GM03348 (cell line): ENCODE measurements at places on chromosomes 5 and 9.

DNA sequence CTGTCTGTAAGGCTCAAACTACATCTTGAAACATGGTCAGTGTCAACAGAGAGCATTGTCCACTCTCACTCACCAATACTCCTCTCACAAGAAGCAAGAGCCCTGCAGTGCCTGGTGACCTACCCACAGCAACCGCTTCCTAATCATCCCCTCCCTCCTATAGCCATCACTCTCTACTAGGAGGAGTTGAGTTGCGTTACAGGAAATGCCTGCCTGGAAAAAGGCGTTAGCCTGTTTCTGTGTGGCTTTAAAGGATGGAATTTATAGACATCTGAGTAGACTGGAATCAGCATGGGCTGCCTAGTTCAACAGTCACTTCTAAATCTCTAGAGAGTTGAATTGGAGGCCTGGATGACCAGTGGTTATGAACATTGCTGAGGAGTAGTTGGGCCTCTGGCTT, 108.3 kb upstream of the FER start:
- no peak for DNase-seq

- peak; percentile 58 for DNase-seq
These were observed 116.7 kb downstream of the WDR70 start for GRCh38 chr5:37495668-37496347.

- DNase-seq: no peak
These were observed 594.0 kb downstream of the HINT1 start for GRCh38 chr5:130571076-130571475.

GRCh38 chr9:71273613-71274012, 152.2 kb upstream of the TRPM3 start:
- no peak for DNase-seq

- DNase-seq: no peak
These were observed 105.4 kb upstream of the TBCA start for GRCh38 chr5:77881528-77881927.

DNA sequence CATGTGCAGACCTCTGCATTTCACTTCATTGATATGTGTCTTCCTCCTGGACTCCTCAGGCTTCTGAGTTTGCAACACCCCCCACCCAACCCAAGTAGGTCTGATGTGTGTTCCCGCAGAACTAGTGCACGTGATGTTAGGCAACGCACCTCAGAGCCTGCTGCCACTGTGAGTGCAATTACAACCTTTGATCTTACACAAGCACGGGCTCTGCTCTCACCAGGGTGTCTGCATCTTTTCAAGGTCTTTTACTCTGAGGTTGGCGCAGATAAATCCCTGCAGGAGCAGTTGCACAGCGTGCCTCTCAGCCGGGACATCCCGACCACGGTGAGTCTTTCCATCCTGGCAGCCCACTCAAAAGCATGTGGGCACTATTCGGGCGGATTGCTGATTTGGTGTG, 80.1 kb downstream of the EGFLAM start:
- DNase-seq: no peak

- DNase-seq: no peak
These were observed 113.3 kb upstream of the LPCAT1 start for GRCh38 chr5:1636981-1637638.

DNA sequence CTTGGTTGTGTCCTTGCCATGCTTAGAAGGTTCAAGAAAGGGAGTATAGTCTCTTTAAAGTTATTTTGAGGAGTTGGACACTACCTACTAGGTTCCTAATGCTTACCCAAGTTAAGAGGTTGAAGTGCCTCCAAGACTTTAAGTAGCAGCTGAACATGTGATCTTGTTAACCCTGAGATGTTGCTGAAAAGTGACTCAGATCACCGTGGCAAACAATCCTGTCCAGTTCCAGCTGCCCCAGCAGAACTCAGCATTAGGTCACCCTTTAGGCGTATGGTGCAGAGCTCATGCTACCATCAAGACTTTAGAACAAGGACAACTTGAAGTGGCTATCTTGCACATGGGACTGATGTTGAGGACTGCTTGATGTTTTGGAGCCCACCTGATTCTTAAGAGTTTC, 22.5 kb downstream of the ZNF462 start:
- peak; percentile 53 for DNase-seq

DNA sequence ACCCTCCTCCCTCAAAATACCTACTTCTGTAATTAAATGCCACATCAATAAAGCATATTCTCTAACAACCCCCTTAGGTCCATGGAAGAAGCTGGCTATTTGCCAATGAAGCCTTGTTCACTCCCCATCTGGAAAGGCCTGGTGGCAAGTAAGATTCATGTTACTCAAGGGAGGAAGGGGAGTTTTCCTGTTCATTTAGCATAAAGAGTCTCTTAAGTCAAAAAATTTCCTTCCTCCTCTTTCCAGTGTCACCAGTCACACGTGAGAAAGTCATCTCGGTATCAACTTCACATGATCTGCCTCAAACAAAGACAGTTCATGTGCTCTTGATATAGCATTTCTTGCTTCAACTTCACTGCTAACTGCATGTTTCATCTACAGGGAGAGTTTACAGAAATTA, 32.7 kb upstream of the RIC1 start:
- no peak for DNase-seq

GRCh38 chr9:135083831-135084230, 3.6 kb upstream of the OLFM1 start:
- DNase-seq: no peak

GRCh38 chr5:35061211-35061770, 13.5 kb upstream of the AGXT2 start:
- DNase-seq: peak; percentile 49

- DNase-seq: peak; percentile 72
These were observed 5.1 kb downstream of the PNPLA7 start for GRCh38 chr9:137545123-137545522.

- no peak for DNase-seq
These were observed 85.7 kb upstream of the PPP1R2B start for GRCh38 chr5:156764176-156764971.

DNA sequence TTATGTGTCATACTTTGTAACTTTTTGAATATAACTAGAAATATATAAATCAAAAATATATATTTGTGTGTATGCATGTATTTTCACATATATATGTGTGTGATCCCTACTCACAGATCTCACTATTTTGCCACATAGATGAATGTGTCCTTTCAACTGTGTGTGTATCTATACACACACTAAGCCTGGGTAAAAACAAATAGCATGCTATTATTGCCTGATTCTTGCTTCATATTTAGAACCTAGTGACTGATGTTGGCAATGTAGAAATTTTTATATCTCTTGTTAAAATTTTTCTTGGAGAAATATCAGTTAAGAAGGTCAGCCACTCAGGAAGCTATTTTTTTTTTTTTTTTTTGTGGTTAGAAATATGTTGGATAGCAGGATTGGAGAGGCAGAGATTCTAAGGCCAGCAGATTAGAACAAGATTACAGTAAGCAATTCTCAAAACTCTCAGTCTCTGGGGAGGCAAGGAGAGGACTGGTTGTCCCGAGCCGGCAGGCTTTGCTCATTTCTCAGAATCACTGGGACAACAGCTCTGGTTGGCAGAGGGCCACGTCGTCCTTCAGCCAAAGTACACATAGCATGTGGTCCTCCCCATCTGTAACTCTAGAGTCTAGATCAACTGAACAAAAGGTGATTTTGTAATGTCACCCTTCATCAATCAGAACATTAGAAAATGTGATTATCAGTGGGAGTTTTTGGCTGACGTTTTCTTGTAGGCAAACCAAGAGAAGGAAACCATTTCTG, 19.7 kb downstream of the C6 start:
- DNase-seq: no peak

- no peak for DNase-seq
These were observed 208.8 kb downstream of the ERCC6L2 start for GRCh38 chr9:96084331-96084734.

- DNase-seq: no peak
These were observed 16.6 kb downstream of the KCNT1 start for GRCh38 chr9:135718616-135719015.

DNA sequence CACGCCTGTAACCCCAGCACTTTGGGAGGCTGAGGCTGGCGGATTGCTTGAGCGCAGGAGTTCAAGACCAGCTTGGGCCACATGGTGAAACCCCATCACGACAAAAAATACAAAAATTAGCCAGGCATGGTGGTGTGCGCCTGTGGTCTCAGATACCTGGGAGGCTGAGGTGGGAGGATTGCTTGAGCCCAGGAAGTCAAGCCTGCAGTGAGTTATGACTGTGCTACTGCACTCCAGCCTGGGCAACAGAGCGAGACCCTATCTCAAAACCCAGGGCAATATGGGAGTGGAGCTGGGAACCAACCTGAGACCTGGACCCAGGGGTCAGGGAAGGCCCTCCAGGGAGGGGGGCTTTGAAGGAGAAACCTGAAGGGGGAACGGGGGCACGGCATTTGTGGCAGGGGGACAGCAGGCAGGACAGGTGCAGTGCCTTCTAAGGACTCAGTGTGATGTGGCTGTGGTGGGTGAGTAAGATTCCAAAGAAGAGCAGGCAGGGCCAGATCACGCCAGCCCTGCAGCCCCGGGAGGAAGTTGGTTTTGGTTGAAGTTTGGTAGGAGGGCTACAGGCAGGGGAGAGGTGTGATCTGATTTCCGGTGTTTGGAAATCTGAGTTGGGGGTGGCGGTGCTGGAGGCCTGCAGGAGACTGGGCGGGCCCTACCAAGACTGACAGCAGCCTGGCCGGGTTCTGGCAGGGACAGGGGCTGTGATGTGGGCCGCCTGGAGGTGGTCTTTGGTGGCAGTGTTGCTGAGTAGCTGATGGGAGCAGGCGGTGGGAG, 46.2 kb downstream of the NTNG2 start:
- DNase-seq: no peak

DNA sequence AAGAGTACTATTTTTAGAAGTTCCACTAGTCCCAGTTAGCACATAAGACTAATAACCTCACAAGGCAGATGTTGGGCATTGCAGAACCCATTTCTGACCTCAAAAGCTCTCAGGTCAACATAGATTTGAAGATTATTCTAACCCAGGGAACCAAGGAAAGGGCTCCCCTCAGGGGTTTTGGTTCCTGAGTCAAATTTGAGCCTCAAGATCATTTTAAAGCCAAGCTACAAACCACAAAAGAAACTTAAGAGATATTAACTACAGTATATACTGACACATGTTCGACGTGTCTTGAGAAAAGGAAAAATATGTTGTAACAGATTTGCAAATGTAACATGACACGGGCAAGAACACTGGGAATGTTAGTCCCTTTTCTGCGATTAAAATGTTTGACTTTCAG, 88.6 kb downstream of the GNAQ start:
- no peak for DNase-seq

DNA sequence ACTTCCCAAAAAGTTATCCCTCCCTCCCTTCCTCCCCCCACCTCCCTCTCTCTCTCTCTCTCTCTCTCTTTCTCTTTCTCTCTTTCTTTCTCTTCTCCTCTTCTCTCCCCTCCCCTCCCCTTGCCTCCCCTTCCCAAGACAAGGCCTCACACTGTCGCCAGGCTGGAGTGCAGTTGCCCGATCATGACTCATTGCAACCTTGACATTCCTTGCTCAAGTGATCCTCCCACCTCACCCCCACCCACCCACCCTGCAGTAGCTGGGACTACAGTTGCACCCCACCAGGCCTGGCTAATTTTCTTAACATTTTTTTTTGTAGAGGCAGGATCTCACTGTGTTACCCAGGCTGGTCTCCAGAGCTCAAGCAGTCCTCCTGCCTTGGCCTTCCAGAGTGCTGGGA, 32.8 kb downstream of the VPS13A start:
- DNase-seq: no peak

DNA sequence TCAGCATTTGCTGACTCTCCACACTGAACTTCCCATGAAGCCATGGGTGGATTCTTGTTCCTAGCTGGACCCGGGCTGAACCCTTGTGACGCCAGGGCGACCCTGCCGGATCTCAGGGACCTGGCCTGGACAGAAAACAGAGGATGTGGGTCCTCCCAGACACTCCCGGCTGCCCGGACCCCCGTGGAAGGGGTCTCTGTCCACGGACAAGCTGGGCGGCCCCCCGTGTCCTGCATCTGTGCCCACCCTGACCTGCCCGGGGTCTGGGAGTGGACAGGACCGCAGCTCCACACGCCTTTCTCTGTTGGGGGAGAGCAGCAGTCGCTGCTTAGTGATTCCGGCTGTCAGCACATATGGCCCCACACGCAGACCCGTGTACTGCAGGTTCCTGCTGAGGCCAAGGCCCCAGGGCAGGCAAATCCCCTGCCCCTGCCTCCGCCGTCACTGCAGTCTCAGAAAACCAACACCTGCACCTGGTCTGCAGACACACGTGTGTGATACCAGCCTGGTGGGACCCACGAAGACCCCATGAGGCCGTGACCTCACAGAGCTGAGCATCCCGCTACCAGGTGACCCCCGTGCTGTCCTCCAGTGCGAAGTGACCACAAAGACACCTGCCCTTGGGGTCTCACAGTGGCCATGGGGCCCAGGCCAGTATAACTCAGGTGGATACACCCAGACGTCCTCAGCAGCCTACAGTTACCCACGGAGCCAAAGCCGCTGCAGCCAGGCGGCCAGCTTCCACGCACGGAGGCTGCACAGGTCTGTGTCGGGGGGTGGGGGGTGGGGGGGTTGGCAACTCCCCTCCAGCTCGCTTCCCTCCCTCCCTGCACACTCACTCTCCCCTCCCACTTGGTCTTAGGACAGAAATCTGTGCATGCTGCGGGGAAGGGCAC, 50.6 kb downstream of the NKD2 start:
- DNase-seq: no peak

DNA sequence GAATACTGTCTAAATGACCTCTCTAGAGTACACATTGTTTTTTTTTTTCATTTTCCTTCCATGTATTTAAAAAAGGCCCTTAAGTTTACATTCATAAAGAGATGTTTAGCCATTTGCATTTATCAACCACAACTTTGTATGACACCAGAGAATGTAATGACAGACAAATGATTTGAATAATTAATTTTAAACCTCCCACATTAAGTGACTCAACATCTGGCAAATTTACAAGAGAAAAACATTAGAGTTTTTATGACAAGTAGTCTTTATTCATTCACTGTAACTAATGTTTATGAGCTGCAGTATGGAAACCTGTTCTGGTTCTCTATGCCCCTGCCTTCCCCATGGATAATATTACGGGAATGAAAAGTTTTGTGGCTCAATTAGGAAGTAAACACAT, 1093.8 kb upstream of the CDH9 start:
- no peak for DNase-seq

DNA sequence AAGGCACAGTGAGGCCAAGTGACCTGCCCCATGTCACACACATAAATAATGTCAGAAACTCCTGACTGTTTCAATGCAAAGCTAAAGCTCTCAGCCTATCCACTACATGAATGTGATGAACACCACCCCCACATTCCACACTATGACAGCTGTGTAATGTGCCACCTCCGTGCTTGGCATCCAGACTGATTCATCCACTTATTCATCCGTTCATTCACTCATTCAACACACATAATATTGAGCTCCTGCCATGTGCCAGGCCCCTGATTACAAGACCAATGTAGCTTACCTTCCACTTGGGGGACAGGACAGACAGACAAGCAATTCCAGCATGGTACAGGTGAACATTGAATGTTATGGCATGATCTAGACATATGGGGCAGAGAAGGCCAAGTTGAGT, 46.2 kb upstream of the FABP6 start:
- DNase-seq: no peak

- DNase-seq: no peak
These were observed 78.0 kb upstream of the FBXL7 start for GRCh38 chr5:15421921-15422412.
